ENCODE measurements at places on chromosomes 6 and 20. TPM values are rescaled to one million over a fixed set of nuclear protein-coding genes. Genes with fewer than 3 reads are reported as not detected.

- peak; percentile 10 for DNase-seq
Observed at GRCh38 chr6:38542031-38542430, 97.7 kb downstream of the BTBD9 start.

GRCh38 chr6:64335195-64335594 lies 699.6 kb downstream of the PHF3 start:
- DNase-seq, result no peak

DNA sequence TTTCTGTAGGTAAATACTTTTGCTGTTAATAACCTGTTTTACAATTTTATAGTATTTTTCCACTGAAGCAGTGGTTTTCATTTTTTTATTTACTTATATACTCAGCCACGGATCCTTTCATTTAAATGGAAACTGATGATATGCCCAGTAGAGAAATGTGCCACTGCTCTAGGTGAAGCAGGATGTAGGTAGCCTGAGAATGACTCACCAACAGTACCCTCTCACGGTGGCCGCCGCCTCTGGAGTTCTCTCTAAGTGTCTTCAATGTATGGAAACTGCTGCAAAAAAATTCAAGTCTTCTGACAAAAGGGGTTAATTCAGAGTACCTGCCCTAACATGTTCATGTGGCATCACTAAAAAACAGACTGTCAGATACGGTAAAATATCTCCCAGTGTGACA lies 6.4 kb downstream of the EYA4 start:
- DNase-seq, result no peak

DNA sequence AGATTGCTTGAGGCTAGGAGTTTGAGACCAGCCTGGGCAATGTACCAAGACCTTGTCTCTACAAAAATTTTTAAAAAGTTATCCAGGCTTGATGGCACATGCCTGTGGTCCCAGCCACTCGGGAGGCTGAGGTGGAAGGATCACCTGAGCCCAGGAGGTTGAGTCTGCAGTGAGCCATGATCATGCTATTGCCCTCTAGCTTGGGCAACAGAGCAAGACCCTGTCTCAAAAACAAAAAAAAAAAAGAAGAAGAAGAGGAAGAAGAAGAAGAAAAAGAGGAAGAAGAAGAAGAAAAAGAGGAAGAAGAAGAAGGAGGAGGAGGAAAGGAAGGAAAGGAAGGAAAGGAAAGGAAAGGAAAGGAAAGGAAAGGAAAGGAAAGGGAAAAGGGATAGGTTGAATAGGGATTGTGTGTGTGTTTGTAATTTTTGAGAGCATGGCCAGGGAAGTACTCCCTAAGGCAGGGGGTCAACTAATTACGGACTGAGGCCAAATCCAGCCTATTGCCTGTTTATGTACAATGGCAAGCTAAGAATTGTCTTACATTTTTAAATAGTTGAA lies 43.0 kb upstream of the ZNF217 start:
- DNase-seq, result no peak

GRCh38 chr6:99016355-99016754 lies 68.6 kb upstream of the FBXL4 start:
- peak; percentile 68 for DNase-seq

DNA sequence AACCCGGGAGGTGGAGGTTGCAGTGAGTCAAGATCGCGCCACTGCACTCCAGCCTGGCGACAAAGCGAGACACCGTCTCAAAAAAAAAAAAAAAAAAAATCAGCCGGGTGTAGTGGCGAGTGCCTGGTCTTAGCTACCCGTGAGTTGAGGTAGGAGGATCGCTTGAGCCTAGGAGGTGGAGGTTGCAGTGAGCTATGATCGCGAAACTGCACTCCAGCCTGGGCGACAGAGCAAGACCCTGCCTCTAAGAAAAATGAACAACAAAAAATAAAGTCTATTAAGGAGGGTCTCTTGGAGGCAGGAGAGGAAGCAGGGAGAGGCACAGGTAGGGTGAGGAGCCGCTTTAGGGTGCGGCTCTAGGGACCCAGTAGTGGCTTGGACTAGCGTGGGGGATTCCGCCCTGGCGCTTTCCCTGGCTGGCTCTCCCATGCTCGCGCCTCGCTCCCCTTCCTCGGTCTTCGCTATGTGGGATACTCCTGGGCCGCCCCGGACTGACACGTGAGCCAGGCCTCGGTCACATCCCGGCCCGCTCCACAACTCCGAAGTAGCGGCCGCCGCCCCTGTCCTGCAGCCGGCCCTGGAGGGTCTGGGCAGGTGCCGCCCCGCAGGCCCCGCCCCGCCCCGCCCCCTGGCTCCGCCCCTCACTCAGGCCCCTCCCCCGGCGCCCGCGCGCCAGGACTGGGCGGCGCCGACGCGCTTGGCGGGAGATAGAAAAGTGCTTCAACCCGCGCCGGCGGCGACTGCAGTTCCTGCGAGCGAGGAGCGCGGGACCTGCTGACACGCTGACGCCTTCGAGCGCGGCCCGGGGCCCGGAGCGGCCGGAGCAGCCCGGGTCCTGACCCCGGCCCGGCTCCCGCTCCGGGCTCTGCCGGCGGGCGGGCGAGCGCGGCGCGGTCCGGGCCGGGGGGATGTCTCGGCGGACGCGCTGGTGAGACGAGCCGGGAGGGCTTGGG lies at the start of gene MYBL2:
Gene MYBL2 (plus strand): TSS at position 739 of the 953 bp plus-strand sequence. CDS start 170 bp downstream, at position 909.
- peak; percentile 86 for DNase-seq

GRCh38 chr6:137978252-137978896 lies 111.3 kb downstream of the TNFAIP3 start:
- peak; percentile 27 for DNase-seq

DNA sequence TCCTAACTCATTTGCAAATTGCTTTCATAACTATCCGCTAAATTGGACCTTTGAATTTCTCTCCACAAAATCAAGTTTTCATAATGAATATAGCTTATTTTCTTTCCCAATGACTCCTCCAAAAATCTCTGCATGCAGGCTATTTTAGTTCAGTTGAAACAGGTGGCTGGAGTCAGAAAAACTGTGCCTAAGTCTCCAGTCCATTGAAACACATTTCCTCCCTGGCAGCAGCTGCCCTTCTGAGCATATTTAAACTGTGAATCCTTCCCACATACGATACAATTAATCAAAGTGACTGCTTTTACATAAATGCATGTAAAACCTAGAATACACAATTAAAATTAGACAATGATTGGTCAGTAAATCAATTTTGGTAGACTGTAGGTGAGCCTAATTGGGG lies 344.6 kb upstream of the MARCKS start:
- no peak for DNase-seq

- no peak for DNase-seq
Observed at GRCh38 chr6:106033806-106034205, 52.3 kb upstream of the PRDM1 start.

- DNase-seq, result no peak
Observed at GRCh38 chr20:10662151-10662550, 11.6 kb downstream of the JAG1 start.

- DNase-seq, result no peak
Observed at GRCh38 chr20:64211874-64212658, 43.5 kb upstream of the PCMTD2 start.

GRCh38 chr6:87702589-87702945 lies 534 bp upstream of the AKIRIN2 start:
- DNase-seq, result peak; percentile 71

- peak; percentile 30 for DNase-seq
Observed at GRCh38 chr6:35569011-35569461, 56.3 kb upstream of the TULP1 start.

DNA sequence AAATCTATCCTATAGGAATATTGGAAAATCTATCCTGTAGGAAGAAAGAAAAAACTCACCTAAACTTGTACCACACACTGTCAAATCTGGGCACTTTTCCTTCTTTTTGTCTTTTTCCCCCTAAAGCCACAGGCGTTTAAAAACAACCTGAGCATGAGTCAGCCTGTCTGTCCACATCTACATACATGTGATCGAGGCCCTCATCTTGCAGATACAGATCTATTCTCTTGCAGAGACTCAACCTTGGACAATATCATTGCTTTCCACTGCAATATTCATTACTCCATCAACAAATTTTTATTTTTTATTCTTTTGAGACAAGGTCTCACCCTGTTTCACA lies 95.9 kb upstream of the IYD start:
- DNase-seq, result peak; percentile 37

DNA sequence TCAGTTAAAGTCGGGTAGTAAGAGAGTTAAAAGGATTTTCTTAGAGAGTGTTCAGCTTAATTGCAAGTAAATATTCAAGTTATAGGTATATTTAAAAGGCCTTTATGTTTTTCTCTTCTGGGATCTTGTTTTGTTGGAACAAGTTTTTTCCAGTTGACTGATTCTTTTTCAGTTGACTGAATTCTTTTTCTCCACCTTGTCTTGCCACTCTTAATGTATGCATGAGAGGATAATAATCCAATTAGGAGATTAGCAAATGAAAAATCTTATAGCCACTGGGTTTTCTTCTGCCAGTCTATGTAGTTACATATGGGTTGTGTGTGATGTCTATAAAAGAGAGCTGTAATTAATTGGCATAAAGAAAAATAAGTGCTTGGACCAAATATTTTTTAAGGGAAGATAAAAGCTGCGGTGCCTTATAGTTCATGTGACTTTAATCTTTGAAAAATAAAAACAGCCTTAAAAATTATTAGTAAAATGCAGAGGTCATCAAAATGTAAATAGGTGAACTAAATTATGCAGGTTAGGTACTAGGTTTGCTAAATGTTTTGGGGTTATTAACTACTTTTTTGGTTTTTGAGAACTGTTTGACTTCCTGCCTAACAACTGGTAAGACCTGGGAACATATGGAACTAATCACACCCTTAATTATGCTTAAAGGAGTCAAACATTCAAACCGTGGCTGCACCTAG lies 367.2 kb downstream of the HTR1B start:
- DNase-seq, result no peak

DNA sequence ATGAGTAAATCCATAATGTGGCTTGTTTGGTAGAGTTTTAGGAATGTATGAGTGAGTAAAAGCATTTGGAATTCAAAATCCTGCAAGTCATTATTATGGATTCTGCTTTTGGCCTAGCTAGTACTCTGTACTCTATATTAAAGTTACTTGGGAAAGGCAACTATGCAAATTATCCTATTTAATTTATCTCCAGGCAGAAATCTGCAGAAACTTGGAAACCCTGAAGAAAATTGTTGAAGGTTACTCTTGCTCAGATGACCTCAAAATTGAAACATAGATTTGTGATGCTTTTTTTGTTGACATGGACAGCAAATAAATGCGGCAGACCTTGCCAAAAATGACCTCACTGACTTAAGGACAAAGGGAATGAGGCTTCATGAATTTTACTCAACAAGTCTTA lies 477.1 kb upstream of the EYS start:
- DNase-seq, result peak; percentile 47

- DNase-seq, result no peak
Observed at GRCh38 chr6:169115632-169116031, 138.0 kb downstream of the THBS2 start.

DNA sequence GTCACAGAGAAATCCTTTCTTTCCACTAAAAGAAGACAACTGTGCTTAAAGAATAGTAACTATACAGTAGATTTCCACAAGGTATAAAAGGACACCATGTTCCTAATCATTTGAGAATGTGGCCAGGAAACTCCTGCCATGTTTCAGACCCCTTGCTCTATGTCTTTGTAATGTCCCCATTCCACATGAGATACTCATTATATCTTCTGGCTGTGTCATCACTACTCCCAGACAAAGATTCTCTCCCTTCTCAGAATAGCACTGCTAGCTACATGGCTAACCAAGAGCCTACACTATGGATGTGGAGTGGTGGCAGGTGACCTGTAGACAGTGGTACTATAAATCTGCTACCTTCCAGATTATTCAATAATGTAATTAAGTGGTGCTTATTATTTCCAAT lies 218.1 kb upstream of the MCHR2 start:
- DNase-seq, result peak; percentile 28

DNA sequence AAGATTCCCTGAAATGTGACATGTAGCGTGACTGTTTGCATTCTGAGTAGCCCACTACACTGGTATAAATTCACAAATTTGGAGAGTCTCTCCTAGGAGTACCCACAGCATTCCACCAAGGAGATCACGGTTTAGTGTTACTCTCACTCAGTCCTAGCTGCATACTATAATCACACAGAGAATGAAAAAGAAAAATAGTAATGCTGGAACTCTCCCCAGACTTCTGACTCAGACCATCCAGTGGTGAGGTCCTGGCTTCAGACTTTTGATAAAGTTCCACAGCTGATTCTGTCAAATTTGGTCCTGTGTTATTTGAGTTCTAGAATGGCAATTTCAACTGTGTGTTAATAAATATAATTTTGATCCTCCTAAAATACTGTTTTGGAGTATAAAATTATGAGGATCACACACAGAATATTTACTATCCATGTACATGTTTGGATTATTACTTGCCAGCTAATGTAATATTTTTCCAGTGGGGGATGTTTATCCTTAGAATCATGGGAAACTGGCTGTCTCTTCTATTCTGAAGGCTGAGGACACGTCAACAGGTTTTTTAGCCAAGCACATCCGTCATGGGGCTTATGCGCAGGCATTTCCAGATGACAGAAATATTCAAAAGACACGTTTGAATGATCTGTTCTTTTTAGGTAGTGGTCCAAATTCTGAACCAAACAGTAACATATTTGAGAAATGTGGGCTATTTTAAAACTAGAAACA lies 5.1 kb upstream of the KIAA0408 start:
- peak; percentile 89 for DNase-seq

DNA sequence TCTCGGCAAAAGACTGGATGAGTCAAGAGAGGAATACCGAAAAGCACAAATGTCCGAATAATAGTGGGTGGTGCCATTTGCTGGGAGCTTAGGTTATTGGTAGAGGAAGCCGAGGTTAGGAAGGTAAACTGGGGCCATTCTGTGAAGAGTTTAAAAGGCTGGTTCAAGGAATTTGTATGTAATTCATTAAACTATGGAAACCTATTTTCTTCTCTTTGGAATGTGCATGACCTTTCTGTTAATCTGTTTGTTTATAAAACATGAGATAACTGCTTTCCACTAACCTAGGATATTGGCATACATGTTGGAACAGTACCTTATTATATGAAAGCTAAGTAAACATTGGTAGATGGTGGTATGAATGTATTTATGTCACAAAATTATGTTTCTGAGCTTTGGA lies 71.8 kb downstream of the LCA5 start:
- DNase-seq, result no peak

GRCh38 chr6:149170564-149171452 lies 146.7 kb upstream of the TAB2 start:
- DNase-seq, result no peak

SLC22A2 gene
- not detected for total RNA-seq

WFDC9 gene
- not detected for total RNA-seq

HCK gene
- not detected for total RNA-seq

LY6G5C gene
- total RNA-seq, result 1.7 TPM

BTNL2 gene
- not detected for total RNA-seq

XKR7 gene
- total RNA-seq, result not detected

CTAGE9 gene
- not detected for total RNA-seq

TULP1 gene
- total RNA-seq, result not detected

HLA-DPA1 gene
- 0.89 TPM for total RNA-seq

LTB gene
- not detected for total RNA-seq

BHLHE23 gene
- total RNA-seq, result not detected

TRIM10 gene
- not detected for total RNA-seq

PCK1 gene
- total RNA-seq, result not detected

Measured in GM23248 (cell line).